Kidney epithelial cell (primary cell): ENCODE measurements at places on chromosomes 4 and X. TPM values are rescaled to one million over a fixed set of nuclear protein-coding genes. Genes with fewer than 3 reads are reported as not detected.

The SYN1 gene
- total RNA-seq: 0.62 and 1.9 TPM in 2 replicates

The ABCB7 gene
- 19.5 and 22.0 TPM in 2 replicates for total RNA-seq

The CT45A1 gene
- not detected in 2 replicates for total RNA-seq

The ADRA2C gene
- 1.0 and 2.8 TPM in 2 replicates for total RNA-seq

The PCDH11X gene
- not detected in 2 replicates for total RNA-seq

The ODAPH gene
- total RNA-seq: 0.41 and 0.63 TPM in 2 replicates

DNA sequence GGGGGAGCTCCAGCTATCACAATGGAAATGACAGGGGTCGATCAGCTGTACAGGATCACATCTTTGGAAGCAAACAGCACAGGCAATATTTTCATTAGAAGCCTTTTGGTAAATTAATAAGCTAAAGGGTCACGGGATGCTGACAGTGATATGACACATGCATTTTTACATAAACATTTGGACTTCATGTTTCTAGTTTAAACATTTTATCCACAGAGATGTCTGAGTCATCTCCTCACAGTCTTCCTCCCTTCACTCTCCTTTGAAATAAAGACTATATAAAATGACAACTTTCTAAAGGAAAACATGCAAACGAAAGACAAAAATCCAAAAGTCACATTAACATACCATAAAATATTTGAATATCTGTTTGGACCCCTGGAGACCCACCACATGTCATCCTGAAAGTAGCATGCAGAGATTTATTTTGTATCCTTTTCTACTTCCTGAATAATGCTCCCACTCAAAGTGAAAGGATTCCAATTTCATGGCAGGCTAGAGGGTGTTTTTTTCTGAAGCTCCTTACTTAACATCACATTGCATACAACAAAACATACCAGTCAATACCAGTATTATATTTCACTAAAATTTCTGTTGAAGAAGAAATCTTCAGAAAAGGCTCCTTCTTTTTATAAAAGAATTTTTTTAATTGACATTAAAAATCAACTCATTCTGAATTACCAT is 200.1 kb upstream of the PPARGC1A start:
- DNase-seq: no peak

DNA sequence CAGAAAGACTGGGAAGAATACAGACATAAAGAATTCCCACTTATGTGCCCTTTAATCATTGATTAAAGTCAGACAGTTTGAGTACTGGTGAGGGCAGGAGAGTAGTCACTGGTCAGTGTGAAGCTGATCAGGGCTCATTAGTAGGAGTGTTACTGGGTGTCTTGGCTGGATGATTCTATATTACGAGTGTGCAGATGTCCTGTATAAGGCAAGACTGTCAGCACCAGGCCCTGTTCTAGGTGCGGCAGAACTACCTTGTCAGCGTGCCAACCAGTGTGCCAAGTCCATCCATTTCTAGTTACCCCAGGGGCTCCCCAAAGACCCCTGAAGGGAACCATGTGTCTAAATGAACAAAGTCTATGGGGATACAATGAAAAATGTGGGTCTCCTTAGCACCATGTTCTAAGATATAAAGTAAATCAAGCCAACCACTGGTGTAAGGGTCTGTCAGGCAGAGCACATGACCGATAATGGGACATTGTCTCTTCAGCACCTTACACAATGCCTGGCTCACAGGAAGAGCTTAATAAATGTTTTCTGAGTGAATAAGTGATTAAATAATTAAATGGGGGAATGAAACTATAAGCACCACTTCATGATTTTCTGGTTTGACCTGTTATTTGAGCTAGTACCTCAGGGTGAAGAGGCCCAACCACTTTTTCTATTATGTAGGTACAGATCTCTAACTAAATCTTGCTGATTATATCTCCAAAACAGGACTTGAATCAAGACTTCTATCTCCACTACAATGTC is 205.0 kb downstream of the CAMK2D start:
- DNase-seq: no peak

DNA sequence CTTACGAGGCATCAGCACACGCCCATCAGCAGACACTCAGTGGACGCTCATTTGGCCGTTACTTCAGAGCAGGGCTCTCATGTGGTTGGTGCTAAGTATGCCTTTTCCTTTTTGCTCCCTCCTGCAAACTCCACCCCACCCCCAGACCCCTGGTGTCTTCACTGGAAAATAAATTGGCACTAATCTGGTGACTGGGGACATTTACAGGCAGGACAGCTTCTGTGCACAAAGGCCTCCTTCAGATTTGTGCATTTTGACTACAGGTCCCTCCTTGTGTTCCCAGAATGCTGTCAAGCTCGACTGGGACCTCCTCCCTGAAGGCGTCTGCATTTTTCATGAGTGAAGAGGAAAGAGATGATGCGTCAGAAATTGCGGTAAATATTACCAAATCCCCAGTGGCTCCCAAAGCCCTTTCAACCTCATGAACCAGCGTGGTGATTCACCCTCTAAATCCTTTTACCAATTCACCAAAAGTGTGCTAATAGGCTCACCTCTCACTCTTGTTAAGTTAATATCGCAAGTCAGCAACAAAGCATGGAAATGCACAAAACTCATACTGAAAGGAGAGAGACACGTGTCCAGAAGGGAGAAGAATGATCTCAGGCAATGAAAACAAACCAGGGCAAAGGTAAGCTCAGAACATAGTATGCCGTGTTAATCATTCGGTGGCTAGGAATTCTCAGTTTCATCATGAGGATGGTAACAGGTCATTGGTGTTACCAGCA is 119.0 kb downstream of the NKX6-1 start:
- peak; percentile 28 for DNase-seq

- no peak for DNase-seq
Measured at GRCh38 chr4:24781999-24782745, 13.2 kb upstream of the SOD3 start.

DNA sequence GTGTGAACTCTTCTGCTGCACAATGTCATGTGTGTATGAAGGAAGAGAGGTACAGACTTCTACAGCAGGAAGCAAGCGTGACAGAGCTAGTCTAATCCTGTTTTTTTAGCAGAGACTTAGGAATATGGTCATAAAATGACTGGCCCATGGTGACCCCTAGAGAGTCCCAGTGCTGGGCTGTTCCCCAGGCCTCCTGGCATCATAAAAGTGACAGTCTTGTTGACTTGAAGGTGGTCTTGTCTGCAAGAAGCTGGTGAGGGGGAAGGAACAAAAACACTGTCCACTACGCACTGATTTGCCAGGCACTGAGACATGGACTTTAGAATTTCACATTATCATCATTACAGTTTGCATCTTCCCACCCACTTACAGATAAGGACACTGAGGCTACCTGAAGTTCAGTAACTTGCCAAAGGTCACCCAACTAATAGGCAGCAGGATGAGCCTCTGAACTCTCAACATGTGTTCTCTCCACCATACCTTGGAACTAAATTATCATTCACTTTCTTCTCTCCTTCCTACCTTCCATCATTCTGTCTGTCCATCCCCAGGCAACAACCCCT is 63.0 kb downstream of the HADH start:
- no peak for DNase-seq

DNA sequence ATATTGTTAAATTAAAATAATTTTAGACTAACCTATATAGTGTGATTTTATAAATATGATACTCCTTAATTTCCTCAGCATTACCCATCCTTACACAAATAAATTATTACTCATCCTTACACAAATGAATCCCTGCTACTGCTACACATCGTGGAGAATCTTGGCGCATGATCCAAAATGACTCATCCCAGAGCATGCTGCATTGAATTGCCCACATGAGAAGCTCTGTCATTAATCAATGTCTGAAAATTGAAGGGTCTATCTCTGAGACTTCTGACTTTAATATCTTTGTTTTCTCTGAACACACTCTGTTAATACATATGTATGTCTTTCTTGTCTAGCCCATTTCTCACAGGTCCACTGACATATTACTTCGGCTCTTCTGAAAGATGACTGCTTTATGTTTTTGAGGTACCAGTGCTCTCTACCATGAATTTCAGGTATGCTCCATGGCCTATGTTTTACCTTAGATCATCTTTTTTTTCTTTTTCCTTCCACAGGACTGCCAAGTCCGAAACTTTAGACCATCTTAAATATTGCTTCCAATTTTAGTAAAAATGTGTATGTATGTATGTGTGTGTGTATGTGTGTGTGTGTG is 15.7 kb upstream of the DUSP21 start:
- peak; percentile 32 for DNase-seq

GRCh38 chr4:81466841-81467671 is 4.7 kb downstream of the RASGEF1B start:
- no peak for DNase-seq

DNA sequence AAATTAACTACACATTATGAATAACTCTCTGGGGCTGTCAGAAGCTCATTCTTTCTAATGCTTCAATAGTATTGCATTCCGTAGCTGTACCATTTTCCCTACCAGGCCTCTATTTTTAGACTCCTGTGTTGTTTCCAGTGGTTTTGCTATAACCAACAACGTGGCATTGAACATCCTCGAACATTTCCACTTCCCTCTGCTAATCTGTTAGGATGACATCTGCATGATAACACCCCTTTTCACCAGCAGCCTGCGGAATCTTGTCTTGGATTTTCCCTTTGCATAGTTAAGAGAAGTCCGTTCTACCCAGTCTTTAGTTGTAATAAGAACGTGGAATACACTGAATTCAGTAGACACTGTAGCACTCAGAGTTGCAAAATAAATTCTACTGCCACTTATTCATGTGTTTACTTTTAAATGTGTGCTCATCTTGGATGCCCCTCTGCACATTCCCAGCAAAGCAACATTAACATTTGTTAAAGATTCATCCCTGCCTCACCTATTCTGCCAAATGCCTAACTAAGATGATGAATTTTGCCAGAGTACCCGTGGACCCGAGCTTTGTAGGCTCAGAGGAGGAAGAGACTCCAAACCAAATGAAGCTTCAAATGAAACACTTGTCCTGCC is 55.6 kb downstream of the SEL1L3 start:
- DNase-seq: no peak

GRCh38 chr4:77201857-77202256 is 44.9 kb downstream of the CCNG2 start:
- DNase-seq: no peak

DNA sequence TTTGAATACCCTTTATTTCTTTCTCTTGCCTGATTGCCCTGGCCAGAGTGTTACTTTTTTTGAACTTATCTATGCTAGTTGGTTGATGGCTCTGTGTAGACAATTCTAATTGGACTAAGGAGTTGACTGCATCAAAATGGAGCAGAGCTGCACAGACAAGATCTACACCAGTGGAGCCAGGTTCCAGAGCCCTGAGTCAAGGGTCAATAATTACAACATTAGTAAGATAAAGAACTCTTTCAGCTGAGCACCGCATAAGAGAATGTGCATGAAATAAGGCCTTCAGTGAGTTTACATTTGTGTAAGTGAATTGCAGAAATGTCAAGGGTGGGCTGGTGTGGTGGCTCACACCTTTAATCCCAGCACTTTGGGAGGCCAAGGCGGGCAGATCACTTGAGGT is 599.7 kb upstream of the TENM3 start:
- no peak for DNase-seq

- DNase-seq: peak; percentile 63
Measured at GRCh38 chrX:41561045-41561444, 113.9 kb downstream of the NYX start.

- no peak for DNase-seq
Measured at GRCh38 chrX:114591121-114591520, 7.2 kb downstream of the HTR2C start.

DNA sequence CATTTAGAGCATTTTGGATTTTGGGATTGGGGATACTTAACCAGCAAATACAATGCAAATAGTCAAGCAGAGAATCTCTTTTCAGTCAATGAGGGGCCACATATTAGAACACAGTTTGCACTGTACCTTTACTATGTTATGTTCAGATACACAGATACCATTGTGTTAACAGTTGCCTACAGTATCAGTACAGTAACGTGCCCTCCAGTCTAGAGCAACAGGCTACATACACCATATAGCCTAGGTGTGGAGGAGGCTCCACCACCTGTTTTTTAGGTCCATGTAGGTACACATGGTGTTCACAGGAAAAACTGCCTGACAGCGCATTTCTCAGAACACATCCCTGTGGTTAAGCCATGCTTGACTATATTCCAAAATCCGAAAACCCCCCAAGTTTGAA is 9.1 kb downstream of the GRPEL1 start:
- no peak for DNase-seq

GRCh38 chr4:110156442-110156841 is 42.0 kb downstream of the ELOVL6 start:
- no peak for DNase-seq

- no peak for DNase-seq
Measured at GRCh38 chrX:46228389-46228788, 316.8 kb downstream of the ZNF674 start.

DNA sequence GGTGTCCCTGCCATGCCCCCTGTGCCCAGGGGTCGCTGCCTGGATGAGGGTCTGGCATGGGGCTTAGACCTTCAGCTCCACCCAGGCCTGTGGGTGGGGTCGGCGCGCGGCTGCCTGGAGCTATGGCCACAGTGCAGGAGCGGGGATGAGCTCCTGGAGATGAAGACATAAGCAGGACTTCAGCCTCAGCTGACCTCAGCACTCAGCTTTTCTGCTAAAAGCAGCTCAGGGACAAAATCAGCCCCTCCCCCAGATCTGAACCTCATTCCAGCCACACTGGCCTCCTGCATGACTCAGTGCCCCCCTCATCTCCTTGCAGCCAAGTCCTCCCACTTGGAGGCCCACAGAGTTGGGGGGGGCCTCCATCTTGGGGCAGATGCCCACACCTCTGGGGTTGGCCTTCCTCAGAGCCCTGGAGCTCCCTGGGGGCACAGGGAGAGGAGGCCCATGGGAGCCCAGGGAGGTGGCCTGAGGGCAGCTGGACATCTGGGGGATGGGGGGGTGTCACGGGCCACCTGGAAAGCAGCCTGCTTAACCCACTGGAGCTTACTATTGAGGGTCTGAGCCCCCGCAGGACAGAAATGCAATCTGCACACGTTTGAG is 19.4 kb upstream of the CPLX1 start:
- no peak for DNase-seq
